ENCODE measurements at places on chromosomes 6 and 20.
A peak's percentile ranks its signal among the peaks of the same experiment; 100 is the strongest.

DNA sequence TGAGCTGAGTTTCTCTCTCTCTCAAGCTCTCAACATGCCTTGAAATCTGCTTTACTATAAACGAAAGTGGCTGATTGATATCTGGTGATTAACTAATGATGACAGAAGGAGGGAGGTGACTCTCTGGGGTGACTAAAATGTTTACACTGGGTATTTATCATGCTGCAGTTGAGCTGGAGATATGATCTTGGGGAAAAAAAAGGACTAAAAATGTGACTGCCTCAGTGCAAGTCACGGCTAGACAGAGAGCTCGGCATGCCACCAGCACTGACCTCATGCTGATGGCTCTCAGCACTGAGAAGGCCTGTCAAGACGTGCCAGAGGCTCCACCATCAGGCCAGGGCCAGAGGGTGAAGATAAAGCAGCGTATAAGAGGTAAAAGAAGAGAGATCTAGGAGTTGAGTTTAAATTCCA lies 103.1 kb upstream of the SPACA1 start:
- no peak for DNase-seq

GRCh38 chr20:9514072-9514460 lies 324 bp upstream of the LAMP5 start:
- no peak for DNase-seq

- no peak for DNase-seq
These were observed 3.6 kb downstream of the BPI start for GRCh38 chr20:38307371-38308046.

DNA sequence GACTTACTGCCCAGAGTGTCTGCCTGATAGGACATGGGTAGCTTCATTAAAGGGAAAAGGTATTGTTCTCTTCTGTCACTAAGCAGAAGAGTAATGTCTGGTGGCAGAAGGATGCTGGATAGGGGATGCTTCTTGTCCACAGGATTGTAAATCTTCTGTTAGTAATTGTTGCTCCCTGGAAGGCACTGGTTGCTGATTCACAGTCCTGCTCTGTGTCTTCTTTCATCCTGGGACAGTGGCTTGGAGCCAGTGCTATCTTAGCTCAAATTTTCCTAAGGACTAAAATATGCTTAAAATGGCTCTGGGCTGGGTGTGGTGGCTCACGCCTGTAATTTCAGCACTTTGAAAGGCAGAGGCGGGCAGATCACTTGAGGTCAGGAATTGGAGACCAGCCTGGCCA lies 48.0 kb downstream of the SYTL3 start:
- DNase-seq, result no peak

GRCh38 chr20:35368666-35369423 lies 42.9 kb downstream of the UQCC1 start:
- DNase-seq, result no peak

DNA sequence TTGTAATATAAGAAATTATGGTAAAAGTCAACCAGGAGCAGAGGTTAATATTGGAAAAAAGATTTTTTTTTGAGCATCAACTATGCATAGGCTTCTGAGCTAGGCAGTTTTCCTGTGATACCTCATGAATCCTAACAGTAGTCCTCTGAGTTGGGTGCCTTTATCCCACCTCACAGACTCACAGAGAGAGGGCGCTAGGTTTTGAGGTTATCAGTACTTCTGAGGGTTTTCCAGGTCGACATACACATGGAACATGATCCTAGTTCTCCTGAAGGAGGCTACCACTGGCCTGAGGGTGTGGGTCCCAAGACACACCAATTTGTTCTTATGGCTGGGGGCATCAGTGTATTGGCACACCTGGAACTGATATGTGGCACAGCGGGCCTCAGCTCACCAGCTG lies 358.8 kb upstream of the JAG1 start:
- no peak for DNase-seq

DNA sequence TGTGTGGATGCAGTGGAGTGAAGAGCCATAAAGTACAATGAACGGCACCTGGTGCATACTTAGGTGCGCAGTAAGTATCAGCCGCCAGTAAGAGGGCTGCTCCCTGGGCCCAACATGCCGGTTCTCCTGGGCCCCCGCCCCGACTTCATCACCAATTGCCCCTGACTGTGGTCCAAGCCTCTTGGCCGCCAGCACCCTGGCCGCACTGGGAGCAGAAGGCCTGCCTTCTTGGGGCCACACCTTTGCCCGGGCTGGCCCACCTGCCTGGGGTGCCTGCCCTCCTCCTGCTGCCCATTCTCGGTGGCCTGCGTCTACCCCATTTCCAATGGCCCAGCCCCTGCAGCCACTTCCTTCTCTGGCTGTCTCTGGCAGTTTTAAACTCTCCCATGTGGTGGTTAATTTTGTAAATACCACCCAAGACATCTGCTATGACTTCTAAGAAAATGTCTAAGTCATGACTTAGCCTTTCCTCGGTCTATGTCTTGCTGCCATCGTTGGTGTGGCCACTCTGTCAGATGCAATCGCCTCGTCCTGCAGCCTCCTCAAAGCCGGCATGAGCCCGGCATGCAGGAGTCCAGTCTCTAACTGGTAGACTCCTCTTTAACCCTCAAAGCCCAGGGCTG lies 36.8 kb downstream of the PMEPA1 start:
- no peak for DNase-seq

DNA sequence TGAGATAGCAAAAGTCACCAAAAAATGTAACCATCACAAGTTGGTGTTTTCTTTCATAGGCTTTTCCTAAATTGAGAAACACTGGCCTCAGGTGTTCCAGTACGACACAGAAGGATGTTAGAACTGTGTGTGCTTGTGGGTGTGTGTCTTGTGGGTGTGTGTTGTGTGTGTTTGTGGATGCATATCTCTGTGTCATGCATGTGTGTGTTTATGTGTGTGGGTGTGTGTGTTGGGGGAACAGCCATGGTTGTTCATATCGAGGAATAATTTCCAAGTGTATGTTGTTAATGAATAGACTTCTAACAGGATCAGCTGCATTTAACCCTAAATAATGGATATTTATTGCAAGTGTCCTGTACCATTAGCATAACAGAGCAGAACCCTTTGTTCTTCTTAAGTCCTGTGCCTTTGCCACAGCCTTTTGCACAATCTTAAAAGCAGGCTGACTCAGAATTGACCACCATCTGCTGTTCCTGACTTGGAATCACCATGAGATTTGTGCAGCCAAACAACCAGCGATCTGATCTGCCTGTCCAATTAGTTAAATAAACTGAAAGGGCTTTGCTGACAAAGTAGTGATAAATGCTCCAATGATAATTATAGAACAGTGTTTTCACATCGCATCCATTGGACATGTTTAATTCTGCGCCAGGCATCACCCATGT lies 7.6 kb downstream of the CD93 start:
- no peak for DNase-seq

DNA sequence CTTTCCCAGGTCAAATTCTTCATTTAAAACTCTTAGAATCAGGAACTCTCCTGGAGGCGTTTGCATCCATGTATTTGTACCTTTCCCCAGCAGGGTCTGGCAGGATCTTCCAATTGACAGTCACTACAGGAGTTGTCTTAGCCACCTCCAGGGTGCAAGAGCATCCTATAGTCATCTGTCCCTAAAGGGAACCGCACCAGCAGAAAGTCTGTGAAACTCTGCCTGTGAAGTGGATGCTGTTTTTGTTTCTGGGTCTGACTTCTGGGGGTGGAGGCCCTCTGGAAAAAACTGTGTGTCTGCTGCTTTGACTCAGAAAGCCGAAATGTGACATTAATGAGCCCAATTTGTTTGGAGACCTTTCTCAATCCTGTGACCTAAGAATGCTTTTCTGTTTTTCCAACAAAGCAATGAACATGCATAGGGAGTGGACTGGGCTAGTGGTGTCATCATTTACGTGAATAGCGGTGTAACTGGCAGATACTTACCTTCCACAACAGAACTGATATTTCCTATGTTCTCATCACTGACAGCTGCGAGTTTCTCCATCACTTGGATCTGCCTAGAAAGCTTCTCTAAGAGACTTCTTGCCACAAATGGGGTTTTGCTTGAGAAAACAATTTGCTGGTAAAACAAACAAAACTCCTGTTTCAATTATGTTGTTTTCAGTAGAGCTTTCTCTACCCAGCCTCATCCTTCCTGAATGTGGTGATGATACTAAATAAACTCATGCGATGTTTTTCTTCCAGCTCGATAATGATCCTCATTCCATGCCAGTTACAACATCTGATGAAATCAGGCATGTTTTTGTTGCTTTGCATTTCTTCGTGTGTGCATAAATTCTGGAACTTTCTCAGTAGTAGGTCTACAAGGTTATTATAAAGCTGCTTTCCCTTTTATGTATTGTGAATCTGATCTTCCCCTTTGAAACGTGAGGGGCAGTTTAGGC lies 33.3 kb upstream of the ARMH2 start:
- DNase-seq, result no peak

- no peak for DNase-seq
These were observed 20.0 kb upstream of the WFDC2 start for GRCh38 chr20:45449528-45449927.

DNA sequence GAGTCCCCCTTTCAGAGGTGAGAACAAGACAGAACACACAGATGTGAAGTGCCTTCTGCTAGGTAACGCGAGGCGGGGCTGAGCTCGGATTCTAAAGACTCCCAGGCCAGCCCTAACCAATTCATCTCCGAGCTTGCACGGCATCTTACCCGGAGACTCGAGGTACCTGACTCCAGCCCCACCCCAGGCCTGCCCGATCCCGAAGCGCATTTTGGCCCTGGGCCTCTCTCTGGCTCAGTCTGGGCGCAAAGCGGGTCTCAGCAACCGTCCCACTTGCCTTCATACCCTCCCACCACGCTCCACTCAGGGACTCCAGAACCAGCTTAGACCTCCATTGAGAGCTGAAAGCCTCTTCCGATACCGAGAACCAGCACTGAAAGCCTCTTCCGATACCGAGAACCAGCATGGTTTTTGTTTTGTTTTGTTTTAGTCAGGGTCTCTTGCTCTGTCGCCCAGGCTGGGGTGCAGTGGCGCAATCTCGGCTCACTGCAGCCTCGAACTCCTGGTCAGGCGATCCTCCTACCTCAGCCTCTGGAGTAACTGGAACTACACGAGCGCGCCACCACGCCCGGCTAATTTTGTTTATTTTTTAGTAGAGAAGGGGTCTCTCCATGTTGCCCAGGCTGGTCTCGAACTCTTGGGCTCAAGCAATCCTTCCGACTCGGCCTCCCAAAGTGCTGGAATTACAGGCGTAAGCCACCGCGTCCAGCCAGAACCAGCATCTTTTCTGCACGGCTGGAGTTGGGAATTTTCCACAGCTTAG lies 557 bp upstream of the DYNLRB1 start:
- peak; percentile 59 for DNase-seq

DNA sequence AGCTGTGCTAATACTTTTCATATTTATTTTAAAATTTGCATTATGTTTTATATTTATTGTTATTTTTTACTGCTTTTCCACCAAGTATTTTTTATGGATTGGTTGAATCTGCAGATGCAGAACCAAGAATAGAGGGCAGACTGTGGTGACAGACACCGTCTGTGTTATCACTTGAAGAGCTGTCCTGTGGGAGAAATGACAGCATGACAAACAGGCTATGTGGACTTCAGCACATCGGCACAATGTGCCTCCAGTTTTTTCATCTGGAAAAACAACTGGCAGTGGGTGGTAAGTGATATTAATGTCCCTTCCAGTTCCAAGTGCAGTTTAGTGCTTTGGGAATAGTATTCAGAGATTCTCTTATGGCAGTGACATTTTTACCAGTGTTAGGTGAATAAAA lies 492.9 kb downstream of the PRKN start:
- no peak for DNase-seq

DNA sequence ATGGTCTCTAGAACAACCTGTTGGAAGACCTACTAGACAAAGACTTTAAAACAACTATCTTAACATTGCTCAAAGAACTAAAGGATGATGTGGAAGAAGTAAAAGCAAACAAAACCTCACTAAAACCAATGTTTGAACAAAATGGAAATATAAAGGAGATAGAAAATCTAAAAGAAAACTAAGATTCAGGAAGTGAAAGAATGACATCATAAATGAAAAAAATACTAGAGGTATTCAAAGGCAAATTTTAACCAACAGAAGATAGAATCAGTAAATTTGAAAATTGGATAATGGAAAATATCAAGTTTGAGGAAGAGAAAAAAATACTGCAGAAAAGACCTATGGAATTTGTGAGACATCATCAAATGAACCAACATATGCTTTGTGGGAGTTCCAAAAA lies 914.1 kb upstream of the GJE1 start:
- DNase-seq, result no peak

GRCh38 chr20:51525241-51526105 lies 17.0 kb downstream of the NFATC2 start:
- DNase-seq, result peak; percentile 16

DNA sequence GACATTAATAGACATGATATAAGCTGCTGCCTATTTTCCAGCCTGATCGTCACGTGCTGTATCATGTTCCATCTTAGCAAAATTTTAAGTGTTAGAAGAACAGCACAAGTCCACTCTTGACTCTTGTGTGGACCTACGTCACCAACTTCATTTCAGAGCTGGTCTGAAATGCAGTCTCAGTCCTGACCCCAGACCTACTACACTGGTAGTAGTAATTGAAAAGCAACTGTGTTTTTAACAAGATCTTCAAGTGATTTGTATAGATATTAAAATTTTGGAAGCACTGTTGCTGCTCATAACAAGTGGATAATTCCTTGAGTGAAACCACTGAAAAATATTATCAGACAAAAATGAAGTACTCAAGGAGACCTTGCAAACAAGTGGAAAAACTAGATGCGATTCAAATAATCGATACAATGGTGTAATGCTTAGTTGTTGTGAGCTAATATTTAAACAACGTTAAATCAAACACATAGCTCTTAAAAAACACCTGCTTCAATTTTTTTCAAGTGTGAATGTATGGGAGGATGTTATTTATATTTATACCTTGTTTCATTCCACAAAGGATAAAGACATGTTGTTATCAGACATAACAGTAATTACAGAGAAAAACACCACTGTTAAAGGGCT lies 110.9 kb upstream of the JAG1 start:
- no peak for DNase-seq

DNA sequence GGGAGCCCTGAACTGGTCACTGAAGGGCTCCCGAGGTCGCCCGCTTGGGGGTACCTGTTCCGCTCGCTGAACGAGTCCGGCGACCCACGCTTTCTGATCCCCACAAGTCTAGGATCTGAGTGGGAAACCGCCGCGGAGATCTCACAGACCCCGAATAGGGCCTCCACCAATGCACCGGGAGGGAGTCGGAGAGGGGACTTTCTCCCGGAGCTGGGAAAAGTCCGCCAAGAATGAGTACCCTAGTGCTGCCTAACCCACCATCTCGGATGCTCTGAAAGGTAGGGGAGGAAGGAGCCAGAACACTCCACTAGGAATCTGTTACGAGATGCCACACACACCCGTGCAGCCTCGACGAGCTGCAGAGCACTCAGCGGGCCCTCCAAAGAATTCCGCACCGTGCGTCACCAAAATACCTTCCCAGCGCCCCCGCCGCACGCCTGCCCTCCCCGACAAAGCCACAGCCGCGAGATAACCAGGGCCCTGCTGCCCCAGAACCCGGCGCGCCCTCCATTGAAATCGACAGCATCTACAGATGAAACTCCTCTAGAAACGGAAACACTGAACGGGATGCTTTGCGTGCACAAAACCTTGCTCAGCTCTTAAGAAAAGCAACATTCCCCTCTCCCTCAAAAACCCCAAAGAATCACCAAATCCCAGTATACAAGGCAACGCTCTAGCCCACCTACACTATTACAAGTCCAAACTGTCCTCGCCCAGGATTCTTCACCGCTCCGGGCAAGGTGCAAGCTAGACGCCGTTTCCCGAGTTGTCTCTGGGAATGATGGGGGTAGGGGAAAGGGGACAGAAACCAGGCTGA lies 686 bp downstream of the COL12A1 start:
- DNase-seq, result no peak

Measured in activated CD4-positive, CD25-positive, alpha-beta regulatory T cell treated with anti-CD3 and anti-CD28 coated beads, Interleukin-2, amount 50 U/mL, for 16 hours (primary cell).